ENCODE measurements at places on chromosomes 6 and 20.

DNA sequence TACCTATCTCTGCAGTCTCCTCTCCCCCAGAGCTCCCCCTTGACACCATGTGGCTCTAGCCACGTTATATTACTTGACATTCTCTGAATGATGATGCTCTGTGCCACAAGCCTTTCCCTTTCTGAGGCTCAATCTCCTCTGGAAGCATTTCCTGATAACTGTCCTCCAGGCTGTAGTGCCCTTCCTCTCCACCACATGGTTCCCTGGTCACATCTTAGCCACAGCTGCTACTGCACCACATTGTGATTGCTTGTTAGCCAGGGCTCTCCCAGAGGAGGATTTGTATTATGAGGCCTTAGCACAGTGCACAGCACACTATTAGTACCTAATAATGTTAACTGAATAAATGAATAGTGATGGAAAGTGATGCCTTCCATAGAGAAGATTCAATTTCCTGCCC is 63.9 kb upstream of the RCAN2 start:
- no peak for DNase-seq

DNA sequence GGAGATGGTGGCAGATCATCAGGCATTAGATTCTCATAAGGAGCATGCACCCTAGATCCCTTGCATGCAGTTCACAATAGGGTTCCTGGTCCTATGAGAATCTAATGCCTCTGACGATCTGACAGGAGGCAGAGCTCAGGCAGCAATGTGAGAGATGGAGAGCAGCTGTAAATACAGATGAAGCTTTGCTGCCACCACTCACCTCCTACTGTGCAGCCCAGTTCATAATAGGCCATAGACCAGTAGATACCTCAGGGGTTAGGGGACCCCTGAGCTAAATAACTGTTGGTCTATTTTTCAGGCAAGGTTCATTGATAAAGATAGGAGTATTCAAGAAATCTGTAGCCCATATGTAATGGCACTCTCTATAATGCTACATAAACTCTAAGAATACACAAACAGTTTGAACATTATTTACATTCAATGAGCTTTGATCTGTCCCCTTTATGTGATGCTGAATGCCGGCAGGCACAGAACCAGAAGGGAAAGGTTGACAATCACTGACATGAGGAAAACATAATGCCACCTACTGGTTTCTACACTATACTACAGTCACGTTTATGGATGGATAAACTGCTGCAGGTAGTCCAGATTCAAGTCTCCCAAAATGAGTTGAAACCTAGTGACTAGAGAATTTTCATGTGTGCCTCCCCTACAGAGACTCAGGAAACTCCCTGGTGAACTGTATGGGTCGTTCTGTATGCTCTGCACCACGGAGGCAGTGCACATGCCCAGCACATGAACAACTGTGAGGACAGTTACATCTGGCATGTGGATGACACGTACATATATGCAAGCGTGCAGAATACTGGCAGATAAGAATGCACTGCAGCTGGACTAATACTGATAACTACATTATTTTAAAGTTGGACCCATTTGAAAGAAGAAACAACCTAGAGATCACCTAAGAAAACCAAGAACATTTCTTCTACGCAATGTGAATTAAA is 72.0 kb downstream of the DST start:
- no peak for DNase-seq

DNA sequence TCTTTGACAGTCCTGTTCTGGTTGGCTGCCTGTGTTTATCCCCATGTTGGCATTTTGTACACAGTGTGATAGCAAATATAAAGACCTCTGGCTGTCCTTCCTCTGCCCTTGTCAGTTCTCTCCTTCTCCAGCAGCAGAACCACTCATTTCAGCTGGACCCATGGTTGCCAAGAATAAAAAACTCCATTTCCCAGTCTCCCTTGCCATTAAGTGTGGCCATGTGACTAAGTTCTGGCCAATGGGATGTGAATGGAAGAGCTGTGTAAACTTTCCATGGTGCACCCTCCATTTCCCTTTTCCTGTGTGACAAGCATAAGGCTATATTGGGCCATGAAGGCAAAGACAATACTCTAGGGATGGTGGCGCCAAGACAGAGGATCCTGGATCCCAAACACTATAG is 78.4 kb upstream of the TBC1D7 start:
- DNase-seq = no peak

DNA sequence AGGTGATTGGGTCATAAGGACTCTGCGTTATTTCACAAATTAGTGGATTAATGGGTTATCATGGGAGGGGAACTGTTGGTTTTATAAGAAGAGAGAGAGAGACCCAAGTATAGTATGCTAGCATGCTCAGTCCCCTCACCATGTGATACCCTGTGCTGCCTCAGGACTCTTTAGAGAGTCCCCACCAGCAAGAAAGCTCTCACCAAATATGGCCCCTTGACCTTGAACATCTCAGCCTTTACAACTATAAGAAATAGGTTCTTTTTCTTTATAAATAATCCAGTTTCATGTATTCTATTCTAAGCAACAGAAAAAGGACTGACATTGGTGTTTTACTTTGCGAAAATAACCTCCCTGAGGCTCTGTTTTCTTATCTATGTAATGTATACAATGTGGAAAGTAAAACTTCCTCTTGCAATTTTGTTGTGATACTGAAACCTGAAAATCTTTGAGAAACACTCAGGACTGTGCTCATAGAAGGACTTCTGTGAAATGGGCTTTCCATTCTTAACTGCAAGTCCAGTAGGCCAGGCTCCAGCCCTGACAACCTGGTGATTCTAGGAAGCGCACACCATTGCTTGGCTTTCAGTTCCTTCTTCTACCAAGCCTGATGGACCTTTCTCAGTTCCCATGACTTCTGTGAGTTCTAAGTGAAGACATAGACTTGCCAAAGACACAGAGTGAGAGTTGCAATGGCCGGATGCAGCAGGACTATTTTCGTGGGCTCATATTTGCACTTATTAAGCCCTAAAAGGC is 21.9 kb downstream of the SIRPD start:
- no peak for DNase-seq

DNA sequence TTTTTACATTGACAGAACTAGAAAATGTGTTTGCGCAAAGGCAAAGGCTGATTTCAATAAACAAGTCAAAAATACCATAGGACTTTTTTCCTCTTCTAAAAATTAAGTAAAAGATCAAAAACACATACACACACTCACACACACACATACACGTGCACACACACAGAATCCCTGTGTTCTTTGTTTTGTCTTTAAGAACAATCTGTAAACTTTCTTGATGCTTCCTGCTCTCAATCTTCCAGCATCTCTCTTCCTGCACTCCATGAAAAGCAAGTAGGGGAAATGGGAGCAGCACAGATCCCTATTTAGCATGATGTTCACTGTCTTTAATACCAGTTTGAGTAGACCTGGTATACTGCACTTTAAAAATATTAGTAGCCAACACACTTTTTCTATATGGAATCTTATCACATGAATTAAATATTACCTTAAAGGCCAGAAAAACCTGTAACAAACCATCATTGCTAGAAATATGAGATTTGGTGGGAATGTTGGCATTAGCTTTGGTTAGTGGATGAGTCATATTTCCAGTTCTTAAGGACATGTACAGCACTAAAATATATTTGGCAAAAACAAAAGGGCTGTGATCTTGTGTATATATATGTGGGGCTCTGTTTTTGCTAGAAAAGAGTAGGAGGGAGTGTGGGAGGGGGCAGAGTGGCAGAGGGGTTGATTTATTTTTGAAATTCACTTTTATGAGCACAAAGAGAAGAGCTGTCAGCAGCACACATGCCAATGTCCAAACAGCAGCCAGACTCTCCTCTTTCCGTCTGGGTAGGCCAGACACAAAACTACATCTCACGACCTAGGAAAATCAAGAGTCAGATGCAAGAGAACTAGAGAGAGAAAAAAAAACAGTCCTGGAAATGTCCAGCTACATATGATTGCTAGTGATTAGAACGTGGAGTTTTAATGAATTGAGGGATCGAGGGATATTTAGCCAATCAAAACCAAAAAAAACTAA is 4.6 kb downstream of the PTPRK start:
- no peak for DNase-seq
